Hematopoietic multipotent progenitor cell treated with erythropoietin and hydrocortisone succinate and interleukin-3 and kit ligand, for 15 days (in vitro differentiated cells): ENCODE measurements at places on chromosomes 5 and 9.

DNA sequence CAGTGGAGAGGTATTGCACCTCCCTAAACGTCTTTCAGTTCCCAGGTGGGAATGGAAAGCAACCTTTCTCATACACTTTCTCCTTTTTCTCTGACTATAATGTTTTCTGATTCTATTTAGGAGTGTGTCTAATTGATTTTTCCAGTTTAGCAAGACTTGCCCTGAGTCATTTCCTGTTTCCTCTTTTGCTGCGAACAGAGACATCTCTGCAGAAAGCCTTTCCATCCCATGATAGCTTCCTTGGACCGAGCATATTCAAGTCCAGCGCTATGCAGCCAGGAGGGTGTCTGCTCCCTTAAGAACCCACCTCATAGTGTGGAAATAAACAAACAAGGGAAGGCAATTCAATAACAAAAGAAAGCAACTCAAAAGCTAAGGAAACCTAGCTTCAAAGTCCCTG is 60.0 kb upstream of the CDH6 start:
- DNase-seq = no peak

- DNase-seq = no peak
Observed at GRCh38 chr9:137055385-137056364, 1.8 kb upstream of the ENTPD2 start.

GRCh38 chr9:134370213-134370492 is 43.9 kb downstream of the RXRA start:
- no peak for DNase-seq

- no peak for DNase-seq
Observed at GRCh38 chr5:6394429-6395101, 16.2 kb upstream of the MED10 start.

DNA sequence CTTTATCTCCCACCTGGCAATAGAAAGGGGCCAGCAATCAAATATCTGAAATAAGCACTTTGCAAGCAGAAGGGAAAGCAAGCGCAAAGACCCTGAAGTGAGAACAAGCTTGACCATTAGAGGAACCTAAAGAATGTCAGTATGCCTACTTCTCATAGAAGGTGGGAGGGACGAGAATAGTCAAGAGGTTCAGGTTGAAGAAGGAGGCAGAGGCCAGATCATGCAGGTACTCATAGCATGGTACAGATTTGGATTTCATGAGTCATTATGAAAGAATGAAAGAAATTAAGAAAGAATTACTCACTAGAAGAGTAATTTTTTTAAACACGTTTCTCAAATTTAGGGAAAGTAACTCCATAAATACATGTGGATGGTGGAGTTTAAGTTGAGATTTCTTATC is 33.7 kb downstream of the MCTP1 start:
- DNase-seq = no peak

DNA sequence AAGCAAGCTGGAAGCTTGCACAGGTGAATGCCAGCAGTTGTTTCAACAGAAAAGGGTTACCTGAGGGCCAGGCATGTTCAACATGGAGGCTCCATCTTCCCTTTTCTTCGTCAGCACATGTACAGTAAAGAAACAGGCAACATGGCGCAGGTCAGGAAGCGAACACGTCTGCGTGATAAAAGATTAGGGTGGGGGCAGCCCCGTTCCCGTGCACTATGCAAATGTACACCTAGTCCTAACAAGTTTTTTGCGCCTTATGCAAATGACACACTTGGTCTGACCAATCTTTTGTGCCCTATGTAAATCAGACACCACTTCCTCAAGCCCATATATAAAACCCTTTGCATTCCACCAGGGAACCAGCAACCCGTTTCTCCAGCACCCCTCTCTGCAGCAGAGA is 452.1 kb upstream of the PTPRD start:
- no peak for DNase-seq

DNA sequence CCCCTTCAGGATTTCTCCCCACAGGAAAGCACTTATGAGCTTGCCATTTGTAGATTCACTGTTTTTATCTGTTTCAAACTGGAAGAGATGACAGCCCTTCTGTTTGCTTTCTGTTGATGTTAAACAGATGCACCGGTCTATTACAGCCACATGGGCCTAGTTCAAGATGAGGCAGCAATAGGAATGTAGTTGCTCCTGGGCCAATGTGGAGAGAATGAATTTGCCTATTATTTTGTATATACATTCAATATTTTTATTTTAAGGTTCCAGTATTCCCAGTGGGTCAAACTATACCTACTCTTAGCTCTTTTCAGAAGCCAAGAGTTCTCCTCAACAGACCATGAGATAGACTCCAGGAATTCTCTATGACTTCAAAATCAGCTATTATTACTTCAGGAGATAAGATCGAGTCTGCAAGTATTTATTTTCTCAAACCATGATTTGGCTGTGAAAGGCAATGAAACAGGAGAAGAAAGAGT is 461.6 kb downstream of the RASEF start:
- DNase-seq = no peak

- DNase-seq = no peak
Observed at GRCh38 chr5:14337593-14337992, 194.5 kb downstream of the TRIO start.

DNA sequence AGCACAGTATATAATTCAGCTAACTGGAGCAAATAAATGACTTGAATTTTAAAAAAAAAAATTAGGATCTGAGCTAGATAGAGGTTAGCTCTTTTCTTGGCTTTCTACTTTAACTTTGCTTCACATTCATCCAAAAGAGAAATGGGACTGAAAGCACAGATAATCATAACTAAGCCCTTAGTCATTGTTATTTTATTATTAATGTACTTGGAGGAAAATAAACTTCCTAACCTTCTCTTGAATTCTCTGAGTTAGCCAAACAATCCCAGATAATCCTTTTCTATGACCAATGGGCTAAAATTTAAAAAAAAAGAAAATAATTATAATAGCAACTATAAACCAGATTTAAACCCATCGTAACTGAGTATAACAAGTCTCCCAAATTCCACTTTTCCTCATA is 57.6 kb upstream of the RASA1 start:
- no peak for DNase-seq

- no peak for DNase-seq
Observed at GRCh38 chr9:128106181-128106939, 21.2 kb downstream of the PTGES2 start.

DNA sequence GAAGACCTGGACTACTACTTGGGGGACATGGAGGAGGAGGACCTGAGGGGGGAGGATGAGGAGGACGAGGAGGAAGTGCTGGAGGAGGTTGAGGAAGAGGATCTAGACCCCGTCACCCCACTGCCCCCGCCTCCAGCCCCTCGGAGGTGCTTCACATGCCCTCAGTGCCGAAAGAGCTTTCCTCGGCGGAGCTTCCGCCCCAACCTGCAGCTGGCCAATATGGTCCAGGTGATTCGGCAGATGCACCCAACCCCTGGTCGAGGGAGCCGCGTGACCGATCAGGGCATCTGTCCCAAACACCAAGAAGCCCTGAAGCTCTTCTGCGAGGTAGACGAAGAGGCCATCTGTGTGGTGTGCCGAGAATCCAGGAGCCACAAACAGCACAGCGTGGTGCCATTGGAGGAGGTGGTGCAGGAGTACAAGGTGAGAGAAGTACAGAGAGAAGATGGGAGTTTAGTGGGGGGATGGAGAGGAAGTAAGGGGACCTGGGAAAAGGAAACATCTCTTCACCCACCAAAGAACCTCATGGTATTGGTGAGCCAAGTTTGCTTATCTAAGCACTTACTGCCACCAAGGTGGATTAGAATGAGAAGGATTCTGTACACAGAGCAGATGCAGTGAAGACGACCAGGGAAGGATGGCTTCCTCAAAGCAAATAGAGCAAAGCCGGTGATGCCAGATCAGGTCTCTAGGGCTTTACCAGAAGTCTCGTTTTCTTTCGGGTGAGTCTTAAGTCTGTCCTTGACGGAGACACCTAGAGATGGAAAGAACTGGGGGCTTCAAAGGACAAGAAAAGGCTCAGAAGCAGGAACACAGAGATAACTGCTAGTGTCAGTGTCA is 1.5 kb downstream of the TRIM41 start:
- DNase-seq = no peak

GRCh38 chr5:143652108-143652700 is 159.8 kb upstream of the HMHB1 start:
- no peak for DNase-seq

- DNase-seq = no peak
Observed at GRCh38 chr5:93894601-93895354, 153.4 kb upstream of the POU5F2 start.

DNA sequence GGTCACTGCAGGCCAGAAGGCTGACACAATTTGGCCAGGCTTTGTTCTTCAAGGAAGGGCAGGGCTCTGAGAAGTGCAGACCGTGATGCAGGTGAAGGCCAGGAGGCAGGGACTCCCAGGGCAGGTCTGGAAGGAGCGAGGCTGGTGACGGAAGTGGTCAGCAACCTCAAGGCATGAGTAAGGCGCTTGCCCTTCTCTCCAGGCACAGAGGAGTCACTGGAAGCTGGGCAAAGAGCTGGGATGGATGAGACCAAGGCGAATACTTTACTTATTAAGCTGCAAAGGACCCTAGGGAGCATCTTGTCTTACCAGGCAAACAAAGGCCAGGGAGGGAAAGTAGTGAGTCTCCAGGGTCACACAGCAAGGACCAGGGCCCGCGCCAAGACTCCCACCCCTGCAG is 18.6 kb downstream of the IRF1 start:
- no peak for DNase-seq

DNA sequence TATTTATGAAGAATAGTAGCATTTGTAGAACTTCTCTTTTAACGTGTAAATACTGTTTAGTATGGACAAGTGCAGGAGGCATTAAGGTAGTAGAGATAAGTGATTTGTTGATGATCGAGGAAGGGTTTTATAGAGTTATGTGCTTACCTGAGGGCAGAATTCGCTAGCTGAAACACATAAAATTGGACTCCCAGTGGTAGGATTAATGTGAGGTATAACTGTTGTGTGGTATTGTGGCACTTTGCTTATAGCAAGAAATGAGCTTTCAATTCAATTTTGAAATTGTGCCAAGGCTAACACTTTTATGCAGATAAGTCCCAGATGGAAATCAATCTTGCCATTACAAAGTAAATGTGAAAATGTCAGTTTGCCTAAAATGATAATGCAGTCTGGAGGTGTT is 1.2 kb downstream of the AP3S1 start:
- DNase-seq = peak; percentile 11

DNA sequence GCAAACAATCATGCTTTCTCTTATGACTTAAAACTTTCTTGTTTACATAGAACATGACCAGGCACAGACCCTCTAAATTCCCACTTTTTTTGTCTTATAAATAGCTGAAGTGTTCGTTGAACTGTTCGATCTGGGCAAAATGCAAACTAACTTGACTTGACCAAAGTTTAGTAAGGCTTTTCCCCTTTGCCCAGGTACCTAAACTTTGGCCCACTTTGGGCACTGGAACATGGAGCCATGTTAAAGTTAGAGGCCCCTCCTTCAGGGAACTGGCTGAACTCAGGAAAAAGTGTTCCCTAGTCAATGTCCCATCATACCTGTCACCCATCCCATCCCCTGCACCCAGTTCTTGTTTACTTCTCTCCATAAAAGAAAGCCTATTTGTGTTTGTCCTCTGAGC is 9.4 kb upstream of the AMACR start:
- no peak for DNase-seq

GRCh38 chr5:54745599-54745998 is 228.0 kb downstream of the SNX18 start:
- no peak for DNase-seq
